Aortic smooth muscle cell (primary cell): ENCODE measurements at places on chromosomes 2 and 18. TPM values are rescaled to one million over a fixed set of nuclear protein-coding genes. Genes with fewer than 3 reads are reported as not detected.

The ZNF521 gene
- total RNA-seq = 6.5 and 6.9 TPM in 2 replicates

The CDC42EP3 gene
- 4.5 and 8.9 TPM in 2 replicates for total RNA-seq

The CCL20 gene
- not detected in 2 replicates for total RNA-seq

The C2orf78 gene
- total RNA-seq = not detected in 2 replicates

The RMND5A gene
- total RNA-seq = 12.6 and 13.1 TPM in 2 replicates

The MC5R gene
- not detected in 2 replicates for total RNA-seq

The MAT2A gene
- total RNA-seq = 94.7 and 122 TPM in 2 replicates

The KIF5C gene
- total RNA-seq = 0.06 and 0.13 TPM in 2 replicates

The ZAP70 gene
- total RNA-seq = not detected in 2 replicates

The UGT1A3 gene
- not detected in 2 replicates for total RNA-seq

The ATP9B gene
- 24.4 and 25.2 TPM in 2 replicates for total RNA-seq

The MOGAT1 gene
- total RNA-seq = not detected in 2 replicates

The UGT1A1 gene
- total RNA-seq = not detected in 2 replicates

The GDF7 gene
- 1.3 and 6.2 TPM in 2 replicates for total RNA-seq

The BABAM2 gene
- 24.7 and 29.7 TPM in 2 replicates for total RNA-seq

The GAD1 gene
- under 0.01 TPM in 1 of 2 replicates, not detected in the other for total RNA-seq

The KLHL14 gene
- not detected in 2 replicates for total RNA-seq

The NTSR2 gene
- not detected in 2 replicates for total RNA-seq

The COL4A3 gene
- 16.2 and 23.5 TPM in 2 replicates for total RNA-seq

The PMAIP1 gene
- total RNA-seq = 1.7 and 1.9 TPM in 2 replicates

The PPP1R7 gene
- 76.7 and 104 TPM in 2 replicates for total RNA-seq

The ATOH8 gene
- total RNA-seq = 66.5 and 80.3 TPM in 2 replicates

The ANKAR gene
- 7.1 and 11.6 TPM in 2 replicates for total RNA-seq

The CNTNAP5 gene
- total RNA-seq = not detected in 2 replicates

The HOXD13 gene
- not detected in 2 replicates for total RNA-seq

The ARHGAP15 gene
- 0.31 TPM in 1 of 2 replicates, not detected in the other for total RNA-seq

The OR6B2 gene
- total RNA-seq = not detected in 2 replicates

The FBXO36 gene
- total RNA-seq = 2.4 and 2.5 TPM in 2 replicates

The RTKN gene
- total RNA-seq = 14.3 and 15.8 TPM in 2 replicates

The SCTR gene
- not detected in 2 replicates for total RNA-seq

The PDCD1 gene
- total RNA-seq = not detected in 2 replicates

The ANKRD30BL gene
- not detected in 2 replicates for total RNA-seq

The LIPG gene
- 0.40 and 2.4 TPM in 2 replicates for total RNA-seq
